ENCODE measurements at places on chromosomes 1 and 21.

GRCh38 chr1:41152622-41153044 is 89.5 kb downstream of the SCMH1 start:
- no peak for DNase-seq

- DNase-seq, result no peak
These were observed 96.0 kb upstream of the USP24 start for GRCh38 chr1:55311057-55311641.

DNA sequence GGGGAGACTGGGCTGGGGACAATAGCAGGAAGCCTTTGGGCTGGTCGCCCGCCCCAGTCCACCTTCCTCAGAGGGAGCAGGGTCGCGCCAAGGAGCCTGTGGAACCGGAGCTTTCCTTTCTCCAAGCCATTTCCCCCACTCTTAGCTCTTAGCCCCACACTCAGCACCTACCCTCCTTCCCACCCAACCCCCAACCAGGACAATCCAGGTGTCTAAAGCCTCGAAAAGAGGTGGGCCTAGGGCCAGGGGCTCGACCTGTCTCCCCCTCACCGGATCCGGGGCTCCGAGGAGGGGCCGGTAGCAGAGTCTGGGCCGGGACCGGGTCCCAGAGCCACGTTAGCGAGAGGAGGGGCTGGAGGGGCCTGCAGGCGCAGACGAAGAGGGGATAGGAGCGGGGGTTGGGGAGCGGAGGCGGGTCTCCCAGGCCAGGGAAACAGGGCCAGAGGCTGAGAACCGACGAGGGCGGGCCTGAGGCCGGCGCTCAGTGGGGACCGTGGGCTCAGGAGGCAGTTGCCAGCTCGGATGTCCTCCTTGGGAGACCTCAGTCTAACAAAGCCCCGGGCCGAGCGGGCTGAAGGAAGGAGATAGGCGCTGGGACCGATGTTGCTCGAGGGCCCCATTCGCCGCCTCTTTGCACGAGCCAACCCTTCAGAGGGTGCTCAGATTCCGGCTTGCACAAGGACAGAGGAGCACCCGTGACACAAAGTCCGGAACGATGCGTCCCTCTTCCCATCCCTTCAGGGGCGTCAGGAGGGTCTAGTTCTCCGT is 943 bp downstream of the SEMA6C start:
- no peak for DNase-seq

DNA sequence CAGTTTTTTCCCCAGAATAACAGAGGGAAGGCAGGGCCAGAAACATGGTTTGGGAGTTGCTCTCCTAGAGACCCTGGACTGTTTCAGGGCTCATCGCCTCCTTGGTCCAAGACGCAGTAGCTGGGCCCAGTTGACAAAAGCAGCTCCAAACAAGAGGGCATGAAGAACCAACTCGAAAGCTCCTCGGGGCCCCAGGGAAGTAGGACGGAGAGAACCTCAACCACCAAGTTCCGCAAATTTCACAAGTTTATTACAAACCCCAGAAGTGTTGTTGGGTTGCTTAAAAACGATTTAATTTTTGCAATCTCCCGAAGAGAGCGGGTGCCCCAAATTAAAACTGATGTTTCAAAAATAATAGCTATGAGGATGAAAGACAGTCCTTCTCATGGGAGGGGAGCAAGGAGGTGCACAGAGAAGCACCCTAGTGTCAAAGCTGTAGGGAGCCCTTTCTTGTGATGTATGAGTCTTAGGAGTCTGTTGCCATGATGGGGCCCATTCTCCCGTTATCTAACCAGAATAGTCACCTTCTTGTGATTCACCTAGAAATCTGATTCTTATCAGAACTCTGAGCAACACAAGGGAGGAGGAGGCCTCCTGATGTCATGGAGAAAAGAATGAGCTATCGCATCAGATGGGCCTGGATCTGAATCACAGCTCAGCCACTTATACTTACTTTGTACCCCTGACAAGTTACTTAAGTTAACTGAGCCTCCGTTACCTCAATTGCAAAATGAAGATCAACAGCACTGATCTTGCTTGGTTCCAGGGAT is 165.7 kb upstream of the IRF2BP2 start:
- no peak for DNase-seq

- peak; percentile 17 for DNase-seq
These were observed 543 bp upstream of the MARK1 start for GRCh38 chr1:220527279-220527907.

- DNase-seq, result peak; percentile 39
These were observed 115.5 kb downstream of the RERE start for GRCh38 chr1:8701794-8702471.

- no peak for DNase-seq
These were observed 124.2 kb downstream of the MACF1 start for GRCh38 chr1:39328586-39329121.

- DNase-seq, result no peak
These were observed 4.3 kb upstream of the OR10X1 start for GRCh38 chr1:158583962-158584361.

GRCh38 chr1:227155688-227156087 is 162.6 kb downstream of the CDC42BPA start:
- DNase-seq, result no peak

GRCh38 chr1:41741244-41741643 is 177.5 kb downstream of the HIVEP3 start:
- no peak for DNase-seq

GRCh38 chr1:19373211-19374082 is 61.3 kb downstream of the SLC66A1 start:
- no peak for DNase-seq

- DNase-seq, result no peak
These were observed 1.5 kb upstream of the KCNA2 start for GRCh38 chr1:110607536-110608230.

- no peak for DNase-seq
These were observed 74.2 kb upstream of the FOXD3 start for GRCh38 chr1:63248216-63248615.

- peak; percentile 30 for DNase-seq
These were observed 351.3 kb upstream of the RUNX1 start for GRCh38 chr21:35400233-35400939.

DNA sequence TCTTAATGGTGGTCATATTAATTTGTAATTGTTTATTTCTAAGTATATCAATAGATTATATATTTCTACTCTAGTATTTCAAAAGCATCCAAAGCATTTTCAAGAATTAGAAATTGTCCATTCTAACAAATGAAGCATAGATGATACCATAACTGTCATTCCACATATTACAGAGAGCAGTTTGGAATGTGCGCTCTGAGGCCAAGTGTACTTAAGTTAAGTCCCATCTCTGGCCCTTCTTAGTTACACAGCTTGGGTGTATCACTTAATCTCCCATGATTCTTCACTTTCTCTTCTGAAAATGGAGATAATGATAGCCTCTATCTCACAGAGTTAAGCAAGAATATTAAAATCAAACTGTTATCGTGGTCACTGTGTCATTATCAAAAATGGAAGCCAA is 281.1 kb downstream of the MRPL39 start:
- no peak for DNase-seq

DNA sequence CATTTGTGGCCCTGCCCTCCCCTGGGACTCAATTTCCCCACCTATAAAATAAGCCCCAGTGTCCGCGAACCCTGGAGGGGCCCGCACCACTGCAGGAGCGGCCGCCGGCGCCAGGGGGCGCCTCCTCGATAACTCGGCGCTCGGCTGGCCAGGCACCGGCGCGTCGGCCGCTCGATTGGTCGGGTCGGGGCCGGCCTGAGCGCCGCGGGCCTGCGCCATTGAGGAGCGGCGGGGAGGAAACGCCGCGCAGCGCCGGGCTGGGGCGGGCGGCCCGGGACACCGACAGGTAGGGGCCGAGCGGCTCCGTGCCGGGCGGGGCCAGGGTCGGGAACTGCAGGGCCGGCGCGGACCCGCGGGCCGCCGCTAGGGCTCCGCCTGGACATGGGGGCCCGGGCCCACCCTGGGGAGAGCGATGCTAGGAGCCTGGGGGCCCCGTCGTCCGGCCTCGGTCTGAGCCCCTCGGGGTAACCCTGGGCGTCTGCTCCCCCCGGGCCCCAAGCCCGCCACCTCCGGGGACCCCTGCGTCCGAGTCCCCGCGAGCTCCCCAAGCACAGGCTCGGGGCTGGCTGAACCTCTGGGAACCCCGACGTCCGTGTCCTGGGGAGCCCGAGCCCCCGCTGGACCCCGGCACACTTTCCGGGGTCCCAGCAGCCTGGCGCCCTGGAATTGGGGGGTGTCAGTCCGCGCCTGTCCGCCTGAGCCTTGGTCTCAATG is at the start of gene VPS13D:
TSS of gene VPS13D (plus strand) at position 196 of the 714 bp plus-strand sequence. CDS start 4,237 bp downstream, outside the sequence.
- DNase-seq, result peak; percentile 76

GRCh38 chr1:63662056-63662836 is 69.0 kb downstream of the PGM1 start:
- no peak for DNase-seq

- no peak for DNase-seq
These were observed 16.9 kb upstream of the ARHGAP29 start for GRCh38 chr1:94254073-94254810.

Data from HuH-7.5 (cell line).